ENCODE measurements at places on chromosomes 3 and 15. TPM values are rescaled to one million over a fixed set of nuclear protein-coding genes. Genes with fewer than 3 reads are reported as not detected.

GRCh38 chr3:88452228-88452627 lies 302.5 kb downstream of the C3orf38 start:
- DNase-seq: no peak

GRCh38 chr15:31293655-31294054 lies 33.0 kb upstream of the KLF13 start:
- no peak for DNase-seq

DNA sequence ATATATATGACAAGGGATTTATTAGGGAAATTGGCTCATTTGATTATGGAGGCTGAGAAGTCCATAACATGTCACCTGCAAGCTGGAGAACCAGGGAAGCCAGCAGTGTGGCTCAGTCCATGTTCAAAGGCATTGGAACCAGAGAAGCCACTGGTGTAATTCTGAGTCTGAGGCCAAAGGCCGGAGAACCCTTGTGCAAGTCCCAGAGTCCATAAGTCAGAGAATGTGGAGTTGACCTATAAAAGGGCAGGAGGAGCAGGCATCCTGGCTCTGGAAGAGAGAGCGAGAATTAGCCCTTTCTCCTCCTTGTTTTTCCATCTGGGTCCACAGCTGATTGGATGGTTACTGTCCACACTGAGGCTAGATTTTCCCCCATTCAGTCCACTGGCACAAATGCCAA lies 319.8 kb downstream of the IGSF11 start:
- no peak for DNase-seq

The RGMA gene
- 50.3 TPM for total RNA-seq

- no peak for DNase-seq
Measured at GRCh38 chr3:186599142-186599784, 13.6 kb upstream of the AHSG start.

- no peak for DNase-seq
Measured at GRCh38 chr3:131396170-131396569, 14.6 kb downstream of the NUDT16 start.

The EFHB gene
- total RNA-seq: 0.81 TPM

GRCh38 chr15:80888846-80889245 lies 100.8 kb downstream of the MESD start:
- no peak for DNase-seq

DNA sequence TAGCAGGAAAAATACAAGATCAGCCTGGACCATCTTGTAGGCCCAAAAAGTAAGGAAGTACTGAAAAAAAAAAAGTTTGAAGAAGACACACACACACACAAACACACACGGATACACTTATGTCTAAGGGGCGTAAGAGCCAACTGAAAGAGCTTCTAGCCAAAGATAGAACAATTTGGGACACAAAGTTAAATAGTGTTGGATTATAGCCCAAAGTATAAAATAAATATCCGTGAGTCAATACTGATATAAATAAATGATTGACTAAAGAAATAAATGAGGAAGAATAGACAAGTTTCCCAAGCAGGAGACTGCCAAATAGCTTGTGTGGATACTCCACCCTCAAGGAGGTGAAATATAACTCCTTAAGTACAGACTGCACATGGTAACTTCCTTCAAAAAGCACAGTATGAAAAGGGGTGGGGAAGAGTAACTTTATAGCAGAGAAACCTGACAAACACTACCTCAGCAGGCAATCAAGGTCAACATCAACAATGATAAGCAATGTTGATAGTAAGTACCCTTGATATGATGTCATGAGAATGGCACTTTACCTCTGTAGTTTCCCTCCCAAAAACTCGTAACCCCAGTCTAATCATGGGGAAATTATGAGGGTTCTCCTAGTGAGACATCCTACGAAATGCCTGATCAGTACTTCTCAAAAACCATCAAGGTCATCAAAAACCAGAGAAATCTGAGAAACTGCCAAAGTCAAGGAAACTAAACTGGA lies 187.3 kb upstream of the ATP11B start:
- no peak for DNase-seq

DNA sequence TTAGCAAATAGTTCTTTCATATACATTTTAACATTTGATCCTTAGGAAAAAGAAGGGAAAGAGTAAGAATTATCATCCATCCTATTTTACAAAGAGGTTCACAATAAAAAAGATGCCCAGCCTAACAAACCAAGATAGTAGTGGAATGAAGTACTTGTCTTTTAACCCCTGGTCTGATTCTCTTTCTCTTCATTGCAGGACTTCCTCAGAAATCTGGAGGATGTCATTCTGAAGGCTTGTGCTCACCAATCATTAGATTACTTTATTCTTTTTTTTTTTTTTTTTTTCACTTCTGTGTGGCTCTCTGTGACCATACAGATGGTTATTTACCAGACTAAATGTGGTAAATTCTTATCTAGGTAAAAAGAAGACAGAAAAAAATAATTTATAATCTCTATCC lies 7.0 kb downstream of the HDGFL3 start:
- DNase-seq: no peak

All from aorta (tissue), 5 donors.